Activated CD4-positive, alpha-beta memory T cell treated with anti-CD3 and anti-CD28 coated beads for 36 hours (primary cell): ENCODE measurements at places on chromosomes 5 and 9.

DNA sequence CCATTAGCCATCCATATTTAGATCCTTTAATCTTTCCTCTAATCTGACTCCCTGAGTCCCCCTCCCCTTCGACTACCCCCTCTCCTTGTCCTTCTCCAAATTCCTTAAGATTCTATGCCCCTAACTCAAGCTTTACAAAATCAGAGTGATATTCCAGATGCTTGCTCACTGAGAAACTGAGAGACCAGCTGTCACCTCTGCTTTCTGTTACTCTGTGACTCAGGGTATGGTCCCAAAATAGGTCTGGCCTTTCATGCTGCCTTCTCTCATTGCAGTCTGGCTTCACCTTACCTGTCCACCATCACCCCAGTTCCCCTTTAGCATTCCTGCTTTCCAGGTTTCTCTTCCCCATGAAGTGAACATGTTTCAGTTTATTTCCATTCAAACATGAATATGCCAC, 383.3 kb upstream of the SLC30A5 start:
- DNase-seq, result no peak

GRCh38 chr5:157294407-157295091, 28.6 kb downstream of the CYFIP2 start:
- no peak for DNase-seq

GRCh38 chr9:91156451-91157234, 205.1 kb downstream of the AUH start:
- peak; percentile 31 for DNase-seq

DNA sequence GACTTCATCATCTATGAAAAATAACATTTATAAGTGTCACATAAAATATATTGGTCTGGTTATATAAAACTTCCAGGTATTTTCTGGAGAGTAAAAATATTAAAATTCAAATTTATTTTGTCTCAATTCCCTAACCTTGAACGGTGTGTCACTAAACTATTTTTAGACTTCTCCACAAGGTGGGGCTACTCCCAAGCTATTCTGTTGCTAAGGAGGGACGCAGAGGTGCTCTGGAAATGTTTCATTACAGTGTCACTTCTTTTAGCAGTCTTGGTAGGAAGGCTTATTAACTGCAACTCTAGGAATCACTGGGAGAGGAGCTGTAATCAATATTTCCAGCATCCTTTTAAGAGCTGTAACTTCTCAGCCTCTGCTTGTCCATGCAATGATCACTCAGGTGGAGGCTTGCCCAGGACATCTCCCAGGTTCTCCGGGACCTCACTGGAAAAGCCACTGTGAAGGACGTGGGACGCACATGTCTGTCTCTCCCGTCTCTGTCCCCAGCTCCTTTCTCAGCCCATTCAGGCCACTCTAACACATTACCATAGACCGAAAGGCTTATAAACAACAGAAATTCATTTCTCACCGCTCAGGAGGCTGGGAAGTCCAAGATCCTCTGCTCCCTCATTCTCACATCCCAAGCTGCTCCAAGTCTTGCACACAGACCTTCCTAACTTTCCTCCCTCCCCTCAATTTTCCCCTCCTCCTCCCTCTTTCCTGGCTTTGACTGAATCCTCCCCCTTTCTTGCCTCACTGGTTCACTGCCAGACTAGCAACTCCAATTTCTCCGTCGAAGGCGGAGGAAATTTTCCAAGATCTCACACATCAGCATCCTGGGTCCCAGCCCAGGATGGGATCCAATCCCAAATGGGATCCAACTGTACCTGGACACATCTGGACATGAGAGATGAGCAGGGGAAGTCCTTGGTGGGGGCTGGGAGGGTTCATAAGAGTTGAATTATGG, 32.7 kb upstream of the DNAH5 start:
- DNase-seq, result no peak

- DNase-seq, result no peak
Measured at GRCh38 chr9:122076117-122076516, 17.0 kb downstream of the TTLL11 start.

DNA sequence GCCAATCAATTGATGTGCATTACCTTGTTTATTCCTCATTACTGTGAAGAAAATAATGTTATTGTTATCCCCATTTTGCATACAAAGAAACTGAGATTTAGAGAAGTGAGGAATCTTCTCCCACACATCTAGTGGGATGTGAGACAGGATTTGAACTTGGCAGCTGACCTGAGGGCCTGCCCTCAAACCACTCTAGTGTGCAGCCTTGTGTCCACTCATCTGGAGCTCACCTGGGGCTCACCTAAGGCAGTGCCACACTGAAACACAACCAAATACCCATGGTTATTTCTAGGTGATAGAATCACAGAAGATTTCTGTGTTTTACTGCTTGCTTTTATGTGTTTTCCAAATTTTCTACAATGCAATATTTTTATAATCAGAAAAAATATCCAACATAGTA, 94.7 kb upstream of the SAP30L start:
- DNase-seq, result no peak

DNA sequence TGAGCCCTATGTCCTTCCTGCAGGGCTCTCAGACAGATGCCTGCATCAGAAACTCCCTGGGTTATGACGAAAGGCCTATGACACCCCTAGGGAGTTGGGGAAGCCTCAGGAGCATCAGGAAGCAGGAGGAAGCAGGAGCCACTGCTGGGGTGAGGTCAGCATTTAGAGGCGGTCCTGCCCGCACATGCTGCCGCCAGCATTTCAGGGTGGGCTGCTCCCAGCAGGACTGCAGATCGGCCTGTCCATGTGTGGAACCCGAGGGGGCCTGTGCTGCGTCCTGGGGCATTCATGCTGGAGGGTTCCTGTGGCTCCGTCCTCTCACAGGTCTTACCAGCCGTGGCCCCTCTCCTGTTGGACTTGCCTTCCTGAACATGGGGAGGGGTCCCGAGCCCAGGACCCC, 6.9 kb downstream of the NKD2 start:
- DNase-seq, result no peak

DNA sequence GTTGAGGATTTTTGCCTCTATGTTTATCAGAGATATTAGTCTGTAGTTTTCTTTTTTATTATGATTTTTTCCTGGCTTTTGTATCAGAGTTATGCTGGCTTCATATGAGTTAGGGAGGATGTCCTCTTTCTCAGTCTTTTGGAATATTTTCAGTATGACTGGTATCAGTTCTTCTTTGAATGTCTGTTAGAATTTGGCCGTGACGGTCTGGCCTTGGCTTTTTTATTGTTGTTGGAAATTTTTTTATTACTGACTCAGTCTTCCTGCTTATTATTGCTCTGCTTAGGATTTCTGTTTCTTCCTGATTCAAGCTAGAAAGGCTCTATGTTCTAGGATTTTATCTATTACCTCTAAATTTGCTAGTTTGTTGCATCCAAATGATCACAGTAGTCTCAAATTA, 421.9 kb downstream of the CDH10 start:
- DNase-seq, result no peak

DNA sequence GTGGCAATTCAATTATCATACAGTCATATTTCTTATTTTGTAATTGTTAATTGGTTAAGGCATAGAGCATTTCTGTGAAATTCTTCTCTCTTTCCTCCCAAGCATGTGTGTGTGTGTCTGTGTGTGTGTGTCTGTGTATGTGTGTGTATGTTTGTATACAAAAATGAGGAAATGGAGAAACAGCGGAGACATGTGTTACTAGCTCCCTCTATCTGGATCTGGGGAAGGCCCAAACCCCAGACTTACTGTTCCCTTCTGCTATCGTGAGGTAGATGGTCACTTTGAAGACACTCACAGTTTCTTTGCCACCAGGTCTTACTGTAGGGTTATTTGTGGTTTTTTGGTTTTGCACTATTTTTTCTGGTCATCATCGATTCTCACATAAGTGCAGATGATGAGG, 11.4 kb upstream of the C5orf63 start:
- no peak for DNase-seq
